Stimulated activated CD4-positive, alpha-beta T cell treated with anti-CD3 and anti-CD28 coated beads, Interleukin-2, amount 100 ng/mL, for 48 hours (primary cell): ENCODE measurements at places on chromosomes 13 and 19.

- DNase-seq: no peak
Measured at GRCh38 chr19:44596428-44597130, 16.8 kb upstream of the IGSF23 start.

DNA sequence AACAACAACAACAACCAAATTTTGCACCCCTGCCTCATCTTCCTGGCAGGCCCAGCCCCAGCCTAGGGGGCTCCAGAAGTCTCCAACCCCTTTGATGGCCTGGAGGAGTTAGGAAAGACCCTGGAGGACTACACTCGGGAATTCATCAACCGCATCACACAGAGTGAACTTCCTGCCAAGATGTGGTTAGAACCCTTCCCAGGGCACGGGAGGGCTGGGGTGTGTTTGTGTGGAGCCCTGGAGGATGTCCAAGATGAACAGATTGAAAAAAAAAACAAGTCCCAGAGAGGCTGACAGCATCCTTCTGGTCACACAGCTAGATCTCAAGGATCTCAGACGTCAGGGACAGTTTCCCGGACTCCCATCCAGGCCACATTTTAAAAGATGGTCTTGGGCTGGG lies 13.3 kb downstream of the APOC1 start:
- no peak for DNase-seq

DNA sequence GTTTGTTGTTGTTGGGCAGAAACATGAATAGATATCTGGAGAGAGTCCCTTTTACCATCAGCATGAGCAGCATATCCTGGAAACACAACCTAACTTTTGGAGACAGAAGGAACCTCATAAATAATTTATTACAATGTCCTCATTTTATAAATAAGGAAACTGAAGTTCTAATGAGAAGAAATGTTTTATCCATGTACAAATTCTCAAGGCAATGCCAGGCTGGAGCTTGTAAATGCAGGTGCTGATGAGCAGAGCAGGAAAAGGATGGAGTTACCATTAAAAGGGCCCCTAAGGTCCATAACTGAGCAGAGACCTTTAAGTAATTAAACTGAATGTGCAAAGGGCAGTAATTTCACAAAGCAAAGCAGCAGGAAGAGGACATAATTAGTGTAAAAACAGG lies 17.3 kb downstream of the LCP1 start:
- no peak for DNase-seq

- no peak for DNase-seq
Measured at GRCh38 chr19:10037367-10037766, 24.1 kb downstream of the RDH8 start.

DNA sequence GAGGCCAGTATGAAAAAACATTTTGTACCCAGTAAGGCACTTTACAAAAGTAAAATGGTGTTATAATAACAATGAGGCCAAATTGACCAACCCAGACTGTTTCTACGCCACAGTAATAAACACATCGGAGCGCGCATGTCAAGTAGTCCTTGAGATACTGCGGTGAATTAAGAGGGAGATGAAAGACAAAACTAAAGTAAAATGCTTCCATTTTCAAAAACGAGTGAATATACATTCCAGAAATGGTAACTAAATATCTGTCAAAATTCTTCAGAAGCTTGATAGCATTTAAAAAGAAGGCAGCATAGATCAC lies 19.0 kb downstream of the N4BP2L1 start:
- DNase-seq: no peak

DNA sequence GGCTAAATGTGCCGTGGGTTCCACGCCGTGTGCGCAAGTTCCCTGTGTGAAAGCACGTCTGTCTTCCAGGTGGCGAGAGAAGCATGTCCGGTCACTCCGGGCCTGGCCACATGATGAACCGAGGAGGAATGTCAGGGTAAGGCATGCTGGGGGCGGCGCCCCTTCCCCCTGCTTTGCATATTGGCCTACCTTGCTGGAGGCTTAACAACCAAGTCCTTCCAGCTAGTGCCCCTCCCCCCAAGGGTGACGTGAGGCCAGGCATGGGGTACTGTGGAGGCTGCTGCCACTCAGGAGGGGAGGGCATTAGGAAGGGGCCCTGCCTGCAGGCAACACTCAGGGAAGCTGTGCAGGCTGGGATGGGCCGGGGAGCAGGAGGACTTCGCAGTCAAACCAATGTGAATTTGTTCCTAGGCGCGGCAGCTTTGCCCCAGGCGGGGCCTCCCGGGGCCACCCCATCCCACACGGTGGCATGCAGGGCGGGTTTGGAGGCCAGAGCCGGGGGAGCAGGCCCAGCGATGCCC lies 12.5 kb downstream of the MICOS13 start:
- DNase-seq: no peak

DNA sequence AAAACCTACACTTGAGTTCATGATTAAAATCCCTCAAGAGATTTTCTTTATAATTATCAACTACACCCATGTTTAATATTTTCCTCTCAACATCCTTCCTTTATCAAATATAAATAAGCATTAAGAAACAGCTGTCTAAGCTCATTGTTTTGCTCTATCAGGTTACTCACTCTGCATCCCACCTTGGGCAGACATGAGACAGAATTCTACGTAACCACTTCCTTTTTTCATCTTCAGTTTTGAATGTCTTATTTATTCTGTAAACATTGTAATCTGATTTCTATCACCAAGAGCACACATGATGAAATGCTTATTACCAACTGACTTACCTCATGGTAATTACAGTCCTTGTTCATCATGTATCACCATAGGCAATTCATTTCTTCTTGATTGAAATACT lies 1256.6 kb upstream of the ATXN8OS start:
- DNase-seq: no peak

DNA sequence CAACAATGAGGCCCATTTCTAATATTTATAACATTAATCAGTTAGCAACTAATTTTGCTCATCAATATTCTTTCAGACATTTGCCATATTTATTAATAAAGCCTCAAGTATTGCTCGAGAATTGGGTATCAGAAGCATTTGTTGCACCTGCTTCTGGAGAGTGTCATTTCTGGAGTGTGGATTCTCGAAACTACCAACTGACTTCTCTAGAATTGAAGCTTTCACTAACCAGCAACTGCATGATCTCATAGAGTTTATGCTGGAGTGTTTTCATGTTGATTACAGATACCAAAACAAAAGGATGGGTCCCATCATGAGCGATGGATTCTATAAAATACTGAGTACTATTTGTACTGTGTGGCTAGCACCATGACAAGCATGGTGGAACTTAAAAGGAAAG lies 121.0 kb upstream of the SLC7A1 start:
- DNase-seq: no peak

DNA sequence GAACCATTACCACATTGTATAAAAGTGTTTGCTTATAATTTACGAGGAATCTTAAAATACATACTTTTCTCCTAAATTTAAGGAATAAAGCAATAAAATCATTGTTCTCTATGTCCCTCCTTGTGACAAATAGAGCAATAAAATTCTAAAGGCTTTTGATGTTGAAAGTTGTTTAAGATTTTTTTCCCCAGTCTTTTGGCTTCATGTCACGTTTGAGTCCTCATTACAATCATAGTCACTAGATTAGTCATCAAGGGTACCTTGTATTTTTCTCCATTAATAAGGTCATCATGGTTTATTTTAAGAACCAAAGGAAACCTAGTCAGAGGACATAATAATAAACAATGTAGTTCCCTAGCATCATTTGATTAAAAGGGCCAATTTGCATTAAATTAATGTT lies 3.2 kb downstream of the WBP4 start:
- no peak for DNase-seq

DNA sequence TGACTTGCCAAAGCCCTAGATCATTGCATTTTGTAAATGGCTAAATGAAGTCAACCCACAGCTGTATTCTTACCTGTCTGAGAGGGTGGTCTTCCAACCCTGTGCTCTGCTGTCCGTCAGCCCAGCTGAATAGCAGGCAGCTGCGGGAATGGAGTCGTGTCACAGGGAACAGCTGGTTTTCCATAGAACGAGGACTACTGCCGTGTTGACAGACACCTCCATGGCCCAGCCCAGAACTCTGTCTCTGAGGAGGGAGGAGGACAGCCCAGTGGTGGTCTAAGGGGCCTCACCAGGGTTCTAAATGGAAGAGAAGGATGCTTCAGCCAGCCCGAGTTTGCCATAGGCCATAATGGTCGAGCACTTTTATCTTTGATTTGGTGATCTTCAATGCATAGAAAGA lies 110.7 kb downstream of the SLC7A1 start:
- no peak for DNase-seq

DNA sequence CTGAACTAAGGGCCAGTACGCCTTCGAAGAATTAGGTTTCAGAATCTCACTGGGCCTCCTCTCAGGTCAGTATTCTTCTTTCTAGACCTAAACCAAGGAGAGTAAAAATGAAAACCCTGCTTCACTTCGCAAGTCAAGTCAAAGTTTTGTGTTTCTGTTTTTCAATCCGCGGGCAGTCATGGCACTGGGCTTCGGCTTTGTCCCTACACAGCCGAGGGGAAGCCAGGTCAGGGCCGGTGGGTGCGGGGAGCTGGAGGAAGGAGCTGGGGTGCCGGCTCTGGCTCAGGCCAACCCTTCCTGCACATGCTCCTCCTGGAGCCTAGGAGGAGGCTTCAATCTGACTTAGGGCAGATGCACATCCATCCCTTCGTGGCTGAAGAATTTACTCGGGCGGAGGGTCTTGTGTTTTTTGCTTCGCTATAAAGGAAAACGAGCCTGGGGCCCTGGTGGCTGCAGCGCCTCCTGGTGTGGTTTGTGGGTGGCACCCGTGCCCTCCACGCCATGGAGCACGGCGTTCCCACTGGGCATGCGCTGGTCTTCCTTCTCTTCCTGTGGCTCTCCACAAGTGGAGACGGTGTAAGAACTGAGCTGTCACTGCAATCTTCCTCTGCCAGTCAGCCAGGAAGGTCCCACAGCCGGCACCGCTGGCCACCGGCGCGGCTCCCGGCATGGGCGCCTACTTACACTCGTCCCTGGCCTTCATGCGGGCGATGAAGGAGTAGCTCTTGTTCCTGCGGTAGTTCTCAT lies 22.5 kb downstream of the C19orf44 start:
- DNase-seq: no peak

DNA sequence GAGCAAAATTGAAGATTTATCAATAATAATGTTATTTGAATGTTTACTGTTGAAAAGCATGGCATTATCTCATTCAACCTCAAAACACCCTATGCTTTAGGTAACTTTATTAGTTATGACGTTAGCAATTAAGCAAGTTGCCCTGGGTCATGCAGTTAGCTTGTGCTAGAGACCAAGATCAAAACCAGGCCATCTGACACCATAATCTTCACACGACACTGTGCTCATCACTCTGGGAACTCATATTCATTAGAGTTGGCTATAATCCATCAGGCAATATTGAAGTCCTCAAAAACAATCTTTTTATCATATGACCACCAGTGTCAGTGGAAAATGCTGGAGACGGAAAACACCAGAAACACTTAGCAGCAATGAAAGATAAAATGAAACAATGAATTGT lies 253.5 kb downstream of the PCDH20 start:
- DNase-seq: no peak

DNA sequence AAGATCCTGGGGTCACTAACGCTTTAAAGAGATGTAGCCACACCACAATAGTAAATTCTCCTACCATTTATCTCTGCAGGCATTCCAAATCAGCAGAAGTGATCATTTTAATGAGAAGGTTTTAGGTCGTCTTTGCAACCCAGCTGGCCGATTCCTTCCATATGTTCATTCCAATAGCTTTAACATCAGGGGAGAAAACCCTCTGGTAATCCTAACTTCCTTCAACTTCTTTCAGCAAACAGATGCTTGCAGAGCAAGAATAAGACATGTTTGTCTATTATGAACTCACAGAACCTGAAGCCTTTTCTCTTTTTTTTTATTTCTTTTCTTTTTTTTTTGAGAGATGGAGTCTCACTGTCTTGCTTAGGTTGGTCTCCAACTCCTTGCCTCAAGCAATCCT lies 498.6 kb upstream of the SLITRK1 start:
- DNase-seq: no peak

DNA sequence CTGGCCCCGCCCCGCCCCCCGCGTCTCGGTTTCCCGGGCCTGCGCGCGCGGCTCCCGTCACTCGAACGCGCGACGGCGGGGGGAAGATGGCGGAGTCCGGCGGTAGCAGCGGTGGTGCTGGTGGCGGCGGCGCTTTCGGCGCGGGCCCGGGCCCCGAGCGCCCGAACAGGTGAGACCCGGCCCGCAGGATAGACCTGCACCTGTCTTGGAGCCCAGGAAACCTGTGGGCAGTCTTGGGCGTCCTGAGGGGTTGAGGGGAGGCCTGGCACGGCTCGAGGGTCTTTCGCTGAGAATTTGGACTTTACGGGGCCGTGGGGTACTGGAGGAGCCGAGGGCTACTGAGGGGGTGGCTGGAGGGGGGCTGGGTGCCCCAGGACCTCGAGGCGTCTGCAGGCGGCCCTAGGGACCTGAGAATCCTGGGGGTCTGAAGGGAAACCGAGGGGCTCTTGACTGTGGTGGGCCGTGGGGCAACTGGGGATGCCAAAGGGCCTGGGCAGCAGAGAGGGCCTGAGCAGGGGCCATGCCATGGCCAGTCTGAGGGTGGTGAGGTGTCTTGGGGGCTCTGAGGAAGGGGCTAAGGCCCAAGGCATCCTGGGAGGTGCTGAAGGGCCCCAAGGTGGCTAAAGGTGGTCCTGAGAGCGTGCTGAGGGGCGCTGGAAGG lies at the start of gene KLHL26:
KLHL26 (plus strand) TSS at position 60 of the 661 bp plus-strand sequence; CDS start at position 87, 27 bp downstream.
- DNase-seq: no peak

DNA sequence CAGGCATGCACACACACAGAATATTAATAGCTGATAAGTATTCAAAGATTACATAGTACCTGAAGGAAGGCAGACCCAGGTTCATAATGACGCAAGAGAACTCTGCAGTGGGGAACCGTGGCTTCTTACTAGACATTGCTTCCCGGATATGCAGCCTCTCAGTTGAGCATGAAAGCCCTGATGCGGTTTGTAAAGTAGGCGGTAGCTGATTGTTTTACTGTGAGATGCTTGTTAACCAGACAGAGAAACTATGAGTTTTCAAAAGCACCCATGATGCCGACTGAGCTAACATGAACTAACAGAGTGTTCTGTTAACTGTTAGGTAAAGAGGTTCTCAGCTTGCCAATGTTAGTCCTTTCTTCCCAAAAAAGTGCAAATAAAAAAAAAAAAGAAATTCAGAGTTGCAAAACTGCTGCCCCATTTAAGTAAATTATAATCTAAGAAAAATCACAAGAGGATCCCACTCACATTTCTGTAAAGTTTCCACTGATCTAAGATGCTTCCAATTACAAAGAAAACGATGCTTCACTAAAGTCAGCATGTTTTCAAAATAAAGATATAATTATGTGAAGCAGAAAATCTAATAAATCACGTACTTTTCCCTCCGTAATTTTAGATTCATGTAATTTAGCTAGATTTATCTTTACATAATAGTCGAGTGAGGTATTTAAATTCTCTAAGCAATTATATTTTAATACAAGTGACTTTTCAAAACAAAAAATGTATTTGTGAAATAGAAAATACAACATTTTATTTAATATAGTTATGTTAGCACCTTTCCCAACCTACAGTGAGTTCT lies 2.2 kb downstream of the FLT1 start:
- peak; percentile 36 for DNase-seq

DNA sequence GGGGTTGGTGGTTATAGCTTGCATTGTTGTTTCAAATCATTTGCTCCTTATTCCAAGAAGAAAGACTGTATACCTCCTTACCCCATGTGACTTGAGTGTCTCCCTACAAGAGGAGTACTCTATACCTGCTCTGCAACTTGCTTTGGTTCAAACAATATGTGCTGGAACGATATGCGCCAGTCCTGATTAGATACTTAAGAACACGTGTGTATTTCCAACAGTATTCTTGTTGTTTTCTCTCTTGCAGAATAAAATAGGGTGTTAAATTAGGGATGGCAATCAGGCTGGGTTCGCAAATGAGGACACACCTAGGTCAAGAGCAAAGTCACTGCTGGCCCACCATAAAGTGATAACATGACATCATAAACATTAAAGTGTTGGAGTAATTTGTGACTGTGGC lies 895.0 kb upstream of the SLITRK1 start:
- no peak for DNase-seq
